ENCODE measurements at places on chromosomes 3 and 15.

DNA sequence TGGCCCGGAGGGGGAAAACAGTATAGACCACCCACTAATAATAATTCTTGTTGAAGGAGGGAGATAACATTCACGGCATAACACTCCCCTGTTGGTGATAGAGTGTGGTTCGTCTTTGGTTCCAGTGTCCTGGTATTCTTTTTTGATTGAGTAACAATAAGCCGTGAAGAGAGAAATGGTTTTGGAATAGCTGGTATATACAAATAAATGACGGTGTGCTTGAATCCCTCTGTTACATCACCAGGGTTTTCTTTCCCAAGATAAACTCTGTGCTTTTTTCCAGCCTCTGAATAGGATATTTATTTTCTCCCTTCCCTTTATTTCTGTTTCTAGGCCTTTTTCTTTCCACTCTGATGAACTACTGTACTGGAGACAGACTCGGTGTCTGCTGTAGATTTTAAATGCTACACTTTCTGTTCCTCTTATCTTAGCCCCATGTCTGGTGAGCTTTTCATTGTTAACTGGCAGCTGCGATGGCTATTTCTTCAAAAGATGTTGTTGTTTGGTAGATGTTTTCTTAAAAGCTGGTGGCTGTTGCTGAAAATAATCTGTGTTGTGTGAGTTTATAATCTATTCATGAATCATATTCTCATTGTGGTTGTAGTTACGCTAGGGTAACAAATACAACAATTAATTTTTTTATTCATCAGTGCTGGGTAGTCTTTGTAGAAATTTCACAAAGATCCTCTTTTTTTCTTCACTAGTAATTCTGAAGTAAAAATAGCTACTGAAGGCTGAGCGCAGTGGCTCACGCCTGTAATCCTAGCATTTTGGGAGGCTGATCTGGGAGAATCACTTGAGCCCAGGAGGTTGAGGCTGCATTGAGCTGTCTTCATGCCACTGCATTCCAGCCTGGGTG is 15.5 kb upstream of the SCAANT1 start:
- no peak for DNase-seq

DNA sequence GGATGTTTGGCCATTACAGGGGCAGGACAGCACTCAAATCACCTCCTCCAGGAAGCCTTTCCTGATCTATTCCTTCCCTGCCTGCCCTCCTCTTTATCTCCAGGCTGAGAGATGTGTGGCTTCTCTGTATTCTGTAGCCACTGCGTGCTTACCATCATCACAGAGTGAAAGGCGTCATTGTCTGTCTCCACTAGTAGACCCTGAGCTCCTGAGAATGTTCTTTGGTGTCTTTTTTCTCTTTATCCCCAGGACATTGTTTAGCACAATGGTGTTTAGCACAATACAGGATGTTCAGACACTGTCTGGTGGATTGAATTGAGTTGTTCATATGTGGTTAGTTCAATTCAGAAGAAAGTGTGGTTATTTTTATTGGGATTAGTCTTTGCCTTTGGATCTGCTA is 26.2 kb upstream of the LARS2 start:
- no peak for DNase-seq

DNA sequence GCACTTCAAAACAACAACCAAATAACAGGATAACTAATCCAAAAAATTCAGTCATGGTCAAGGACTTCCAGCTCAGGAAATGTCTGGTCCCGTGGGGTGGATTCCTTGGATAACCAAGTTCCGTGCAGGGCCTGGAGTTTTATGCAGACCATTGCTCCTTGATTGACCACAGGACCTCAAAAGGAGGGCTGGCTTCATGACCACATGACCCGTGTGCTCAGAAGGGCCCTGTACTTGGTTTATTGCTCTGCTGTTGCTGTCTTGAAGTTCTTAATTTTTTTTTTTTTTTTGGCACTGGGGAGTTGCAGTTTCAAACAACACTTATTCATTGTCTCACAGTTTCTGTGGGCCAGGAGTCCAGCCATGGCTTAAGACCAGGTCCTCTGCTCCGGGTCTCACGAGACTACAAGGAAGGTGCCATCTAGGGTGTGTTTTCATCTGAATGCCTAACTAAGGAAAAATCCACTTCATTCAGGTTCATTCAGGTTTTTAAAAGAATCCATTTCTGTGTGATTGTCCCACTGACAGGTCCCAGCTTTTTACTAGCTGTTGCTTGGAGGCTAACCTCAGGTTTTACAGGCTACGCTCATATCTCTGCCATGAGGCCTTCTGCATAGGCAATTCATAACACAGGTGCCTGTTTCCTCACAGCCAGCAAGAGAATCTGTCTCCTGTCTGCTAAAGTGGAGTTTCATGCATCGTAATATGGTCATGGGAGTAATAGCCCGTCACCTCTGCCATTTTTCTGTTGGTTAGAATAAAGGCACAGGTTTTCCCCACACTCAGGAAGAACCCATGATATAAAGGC is 65.3 kb downstream of the FLNB start:
- DNase-seq: no peak

- DNase-seq: no peak
Measured at GRCh38 chr15:62491642-62492041, 326.6 kb upstream of the C2CD4B start.

DNA sequence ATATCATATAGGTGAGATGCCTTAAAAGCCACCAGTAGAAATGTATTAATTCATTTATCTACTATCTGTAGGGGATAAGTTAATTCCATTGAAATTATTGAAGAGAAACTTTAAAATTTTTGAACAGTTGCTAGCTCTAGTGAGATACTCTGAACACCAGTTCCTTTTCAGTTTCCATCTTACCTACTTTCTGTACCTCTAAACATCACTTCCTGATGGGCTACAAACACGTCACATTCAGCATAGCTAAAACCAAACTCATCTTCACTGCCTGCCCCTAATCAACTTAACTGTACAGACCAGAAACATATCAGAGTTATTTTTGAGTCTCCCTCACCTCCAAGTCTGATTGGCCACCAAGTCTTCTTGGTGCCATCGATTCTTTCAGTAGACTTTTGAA is 88.9 kb downstream of the FEZF2 start:
- no peak for DNase-seq

DNA sequence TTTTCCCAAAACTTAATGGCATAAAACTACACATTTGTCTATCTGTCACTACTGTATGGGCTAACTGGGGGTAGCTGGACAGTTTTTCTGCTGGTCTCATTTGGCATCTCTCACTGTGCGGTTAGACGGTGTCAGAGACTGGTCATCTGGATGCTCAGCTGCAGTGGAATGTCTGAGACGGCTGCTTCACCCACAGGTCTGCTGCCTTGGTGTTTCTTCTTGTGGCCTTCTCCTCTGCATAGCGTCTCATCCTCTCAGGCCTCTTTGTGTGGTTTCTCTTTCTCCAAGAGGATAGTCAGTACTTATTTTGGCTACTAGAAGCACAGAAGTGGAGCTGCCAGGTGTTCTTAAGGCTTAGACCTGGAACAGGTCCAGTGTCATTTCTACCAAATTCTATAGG is 35.9 kb upstream of the GOLGA6L9 start:
- no peak for DNase-seq

- no peak for DNase-seq
Measured at GRCh38 chr3:35484929-35485530, 154.3 kb upstream of the ARPP21 start.

- no peak for DNase-seq
Measured at GRCh38 chr3:170558427-170558826, 27.4 kb downstream of the SLC7A14 start.

- peak; percentile 43 for DNase-seq
Measured at GRCh38 chr15:44662478-44663409, 718 bp downstream of the SPG11 start.

DNA sequence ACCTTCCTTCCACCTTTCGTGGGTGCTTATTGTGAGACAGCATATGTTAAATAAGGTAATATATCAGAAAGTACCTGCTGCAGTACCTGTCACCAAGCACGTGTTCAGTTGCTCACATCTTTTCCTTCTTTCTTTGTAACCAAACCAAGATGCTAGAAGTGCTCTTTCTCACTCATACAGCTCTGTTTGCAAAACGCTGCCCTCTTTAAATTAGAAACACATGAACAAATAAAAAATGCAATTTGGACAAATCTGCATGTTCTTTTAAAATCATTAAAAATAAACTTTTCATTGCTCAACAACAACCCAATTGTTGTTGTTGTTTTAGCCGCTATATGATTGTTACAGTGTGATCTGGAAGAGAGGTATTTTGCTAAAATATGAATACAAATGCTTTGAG is 193.5 kb upstream of the ZBTB20 start:
- DNase-seq: no peak

- DNase-seq: no peak
Measured at GRCh38 chr15:79769069-79769481, 127.7 kb downstream of the MTHFS start.

- no peak for DNase-seq
Measured at GRCh38 chr15:34754674-34755418, at the start of gene GJD2. Gene GJD2 (minus strand): TSS chr15:34754998. CDS start chr15:34754488, 510 bp downstream.

- no peak for DNase-seq
Measured at GRCh38 chr15:84975871-84976351, 5.7 kb upstream of the PDE8A start.

GRCh38 chr3:37500518-37500917 is 326.1 kb upstream of the LRRFIP2 start:
- no peak for DNase-seq

- no peak for DNase-seq
Measured at GRCh38 chr15:76575274-76575673, 238.7 kb downstream of the ISL2 start.

DNA sequence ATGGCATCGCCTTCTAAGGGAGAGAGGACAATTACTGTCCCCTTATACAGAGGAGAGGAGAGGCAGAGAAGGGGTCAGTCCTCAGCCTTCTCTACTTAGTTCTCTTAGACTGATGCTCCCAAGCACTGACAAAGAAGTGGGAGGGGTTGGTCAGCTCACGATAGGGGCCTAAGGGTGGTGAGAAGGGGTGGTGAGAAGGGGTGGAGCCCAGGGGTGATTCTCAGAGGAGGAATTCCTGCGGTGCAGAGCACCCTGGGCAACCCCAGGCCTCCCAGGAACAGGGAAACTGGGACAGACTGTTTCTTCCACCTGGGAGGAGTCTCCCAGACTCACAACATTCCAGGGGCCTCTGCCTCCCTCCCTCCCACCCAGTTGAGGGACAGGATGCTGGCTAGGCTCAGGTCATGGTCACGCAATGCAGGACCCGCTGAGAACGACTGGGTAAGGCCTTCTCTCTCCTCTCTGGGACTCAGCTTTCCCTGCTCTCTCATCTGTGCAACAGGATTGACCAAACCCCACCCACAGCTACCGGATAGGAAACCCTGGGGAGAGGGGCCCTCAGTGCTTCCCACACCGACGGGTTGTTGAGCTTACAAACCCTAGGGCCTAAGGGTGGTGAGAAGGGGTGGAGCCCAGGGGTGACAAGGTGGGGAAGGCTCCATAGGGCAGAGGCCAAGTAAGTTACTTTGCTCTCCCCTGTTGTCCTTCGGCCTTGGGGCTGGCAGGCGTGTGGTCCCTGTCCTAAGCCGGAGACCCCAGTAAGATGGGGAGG is 1.5 kb downstream of the TPRA1 start:
- DNase-seq: no peak

DNA sequence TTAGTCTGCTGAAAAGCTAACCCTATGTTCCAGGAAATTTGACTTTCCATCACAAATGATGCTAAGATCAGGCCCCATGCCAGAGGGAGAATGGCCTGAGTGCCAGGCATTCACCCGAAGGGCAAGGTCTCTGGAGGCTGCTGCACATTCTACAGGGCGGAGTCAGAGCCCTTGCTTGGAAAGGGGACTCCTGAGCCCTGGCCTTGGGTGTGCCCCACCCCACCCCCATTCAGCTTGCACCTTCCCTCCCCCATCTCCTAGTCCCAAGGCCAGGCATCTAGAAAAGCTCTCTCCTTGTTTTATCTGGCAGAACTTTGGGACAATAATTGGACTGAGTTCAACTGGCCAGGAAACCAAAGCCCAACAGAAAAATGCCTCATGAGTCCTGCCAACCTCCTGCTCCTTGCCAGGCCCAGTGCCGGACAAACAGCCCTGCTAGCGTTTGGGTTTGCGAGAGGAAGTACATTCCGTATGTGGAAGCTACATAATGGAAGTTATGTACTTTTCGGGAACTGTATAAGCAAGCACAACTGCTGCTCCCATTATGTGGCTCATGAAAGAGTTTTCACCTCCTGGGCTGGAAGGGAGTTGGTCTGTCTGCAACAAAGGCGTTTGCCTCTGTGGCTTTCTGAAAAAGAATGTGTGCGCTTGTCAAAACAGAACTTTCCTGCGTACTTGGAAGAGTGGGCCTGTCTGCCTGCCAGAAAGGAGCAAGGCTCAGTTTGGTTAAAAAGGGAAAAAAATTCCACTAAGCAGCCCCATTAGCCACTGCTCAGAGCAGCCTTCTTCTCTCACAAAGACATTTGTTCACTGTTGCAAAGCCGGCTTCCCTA is 321.5 kb upstream of the CTNNB1 start:
- DNase-seq: no peak

- DNase-seq: no peak
Measured at GRCh38 chr15:77733579-77734300, 101.0 kb upstream of the LINGO1 start.

DNA sequence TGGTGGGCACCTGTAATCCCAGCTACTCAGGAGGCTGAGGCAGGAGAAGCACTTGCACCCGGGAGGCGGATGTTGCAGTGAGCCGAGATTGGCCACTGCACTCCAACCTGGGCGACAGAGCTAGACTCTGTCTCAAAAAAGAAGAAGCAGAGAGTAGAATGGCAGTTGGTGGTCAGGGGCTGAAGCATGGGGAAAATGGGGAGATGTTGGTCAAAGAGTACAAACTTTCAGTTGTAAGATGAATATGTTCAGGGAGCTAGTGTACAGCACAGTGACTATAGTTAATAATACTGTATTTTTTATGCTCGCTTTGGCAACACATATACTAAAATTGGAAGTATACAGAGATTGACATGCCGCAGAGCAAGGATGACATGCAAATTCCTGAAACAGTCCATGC is 41.5 kb downstream of the PCNP start:
- no peak for DNase-seq

DNA sequence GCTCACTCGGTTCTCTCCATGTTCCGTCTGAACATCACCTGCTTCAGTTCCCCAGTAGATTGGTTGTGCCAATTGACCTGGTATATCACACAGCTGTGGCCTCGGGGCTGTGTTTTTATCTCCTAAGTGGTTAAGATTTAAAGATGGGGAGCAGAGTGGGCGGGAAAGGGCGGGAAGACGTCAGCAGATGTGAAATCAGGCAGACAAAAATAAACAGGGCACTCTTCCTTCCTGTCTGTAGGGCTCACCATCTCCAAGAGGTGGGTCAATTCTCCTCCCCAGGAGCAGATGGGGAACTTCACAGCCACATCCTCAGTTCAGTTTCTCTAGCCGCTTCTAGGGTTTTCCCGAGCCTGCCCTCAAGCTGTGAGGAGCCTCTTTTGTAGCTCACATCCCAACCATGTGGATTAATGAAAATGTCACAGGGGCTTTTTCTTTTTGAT is 26.8 kb upstream of the LIMD1 start:
- no peak for DNase-seq
